Fibroblast of the conjunctiva (primary cell): ENCODE measurements at places on chromosomes 2 and 18.

DNA sequence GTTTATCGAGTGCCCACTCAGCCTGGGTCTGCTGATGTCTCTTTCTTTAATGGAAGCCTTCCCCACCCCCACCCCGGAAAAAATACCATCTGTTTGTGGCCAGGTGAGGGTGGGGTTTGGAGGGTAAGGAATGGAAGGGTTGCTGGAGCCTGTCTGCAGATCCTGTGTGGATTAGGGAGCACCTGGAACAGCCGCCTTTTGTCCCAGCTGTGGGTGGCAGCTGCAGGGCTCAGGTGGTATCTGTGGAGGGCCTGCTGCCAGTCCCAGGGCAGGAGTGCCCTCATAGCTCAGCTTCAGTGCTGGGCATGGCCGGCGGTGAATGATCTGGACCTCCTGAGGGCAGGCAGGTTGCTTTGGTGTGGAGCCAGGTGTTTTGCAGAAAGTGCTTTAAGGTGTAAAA is 45.3 kb downstream of the IMPA2 start:
- DNase-seq = no peak

GRCh38 chr18:22311301-22311700 is 106.4 kb downstream of the CTAGE1 start:
- no peak for DNase-seq

- DNase-seq = no peak
Measured at GRCh38 chr2:8244639-8245038, 437.2 kb upstream of the ID2 start.

DNA sequence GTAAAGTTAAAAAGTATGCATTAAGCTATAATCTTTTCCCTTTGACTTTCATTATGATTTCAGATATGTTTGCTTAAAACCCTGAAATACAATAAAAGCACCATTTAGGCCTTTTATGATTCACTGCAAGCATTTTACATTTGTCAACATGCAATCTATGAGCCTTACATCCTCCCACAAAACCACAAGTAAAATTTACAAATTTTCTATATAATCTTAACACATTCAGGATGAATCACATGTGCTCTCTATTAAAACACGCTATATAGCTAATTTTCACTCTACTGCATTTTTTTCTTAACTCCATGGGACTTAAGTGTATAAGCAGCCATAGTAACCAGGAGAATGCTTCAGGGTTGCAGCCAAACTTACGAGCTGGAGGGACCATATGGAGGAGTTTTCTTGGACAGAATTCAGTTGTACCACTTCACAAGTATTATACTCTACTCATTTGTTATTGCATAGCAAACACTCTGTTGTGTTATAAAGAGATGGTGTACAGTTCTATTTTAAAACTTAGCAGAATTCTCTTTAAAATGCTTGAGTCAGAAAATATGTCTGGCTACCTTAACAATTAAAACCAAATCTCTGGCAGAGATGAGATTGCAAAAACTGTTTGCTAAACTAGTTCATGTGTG is 293.2 kb downstream of the ALK start:
- DNase-seq = no peak

GRCh38 chr2:43950383-43951008 is 45.3 kb downstream of the LRPPRC start:
- peak; percentile 13 for DNase-seq

DNA sequence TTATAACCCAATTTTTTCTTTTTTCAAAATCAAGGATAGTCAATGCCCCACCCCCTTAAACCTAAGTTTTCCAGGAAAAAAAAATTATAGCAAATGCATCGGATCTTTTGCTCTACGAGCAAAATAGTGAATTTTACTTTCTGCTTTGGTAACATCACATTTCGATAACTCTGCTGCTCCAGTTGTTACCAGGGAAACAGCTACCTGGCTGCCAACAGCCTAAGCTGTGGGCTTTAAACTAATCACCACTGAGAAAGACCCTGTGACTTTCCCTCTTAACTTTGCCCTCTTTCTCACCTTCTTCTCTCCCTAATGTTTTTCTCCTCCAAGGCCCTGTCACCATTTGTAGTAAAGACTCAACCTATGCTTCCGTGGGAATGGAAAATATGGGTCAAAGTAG is 145.5 kb downstream of the ABCA12 start:
- no peak for DNase-seq

GRCh38 chr2:176826984-176827668 is 385.5 kb upstream of the HNRNPA3 start:
- DNase-seq = no peak

- DNase-seq = no peak
Measured at GRCh38 chr2:150599889-150600288, 112.4 kb upstream of the RND3 start.

GRCh38 chr2:47799031-47799609 is 16.2 kb downstream of the MSH6 start:
- no peak for DNase-seq

- DNase-seq = peak; percentile 59
Measured at GRCh38 chr2:158745067-158745865, 49.9 kb upstream of the DAPL1 start.

- no peak for DNase-seq
Measured at GRCh38 chr2:127640082-127641072, 5.6 kb upstream of the GPR17 start.

GRCh38 chr2:62175728-62176127 is 20.2 kb upstream of the B3GNT2 start:
- peak; percentile 27 for DNase-seq

GRCh38 chr18:60870261-60871153 is 462.7 kb upstream of the CDH20 start:
- no peak for DNase-seq

GRCh38 chr2:16209799-16210198 is 269.4 kb downstream of the MYCN start:
- DNase-seq = no peak

DNA sequence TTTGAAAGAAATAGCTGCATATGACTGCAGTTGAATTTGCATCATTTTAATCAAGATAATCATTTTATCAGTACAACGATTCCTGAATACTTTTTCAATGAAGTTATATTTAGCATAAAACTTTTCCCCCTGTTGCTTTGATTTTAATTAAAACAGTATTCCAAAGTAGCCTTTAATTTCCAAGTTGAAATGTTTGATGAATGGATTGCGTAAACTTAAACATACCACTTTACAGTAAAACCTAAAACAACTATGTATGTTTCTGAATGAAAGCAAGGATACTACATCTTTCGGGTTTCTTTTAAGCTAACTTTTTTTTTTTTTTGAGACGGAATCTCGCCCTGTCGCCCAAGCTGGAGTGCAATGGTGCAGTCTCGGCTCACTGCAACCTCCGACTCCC is 1.4 kb downstream of the SPAST start:
- no peak for DNase-seq

- DNase-seq = no peak
Measured at GRCh38 chr2:15556311-15556930, 4.7 kb downstream of the NBAS start.

DNA sequence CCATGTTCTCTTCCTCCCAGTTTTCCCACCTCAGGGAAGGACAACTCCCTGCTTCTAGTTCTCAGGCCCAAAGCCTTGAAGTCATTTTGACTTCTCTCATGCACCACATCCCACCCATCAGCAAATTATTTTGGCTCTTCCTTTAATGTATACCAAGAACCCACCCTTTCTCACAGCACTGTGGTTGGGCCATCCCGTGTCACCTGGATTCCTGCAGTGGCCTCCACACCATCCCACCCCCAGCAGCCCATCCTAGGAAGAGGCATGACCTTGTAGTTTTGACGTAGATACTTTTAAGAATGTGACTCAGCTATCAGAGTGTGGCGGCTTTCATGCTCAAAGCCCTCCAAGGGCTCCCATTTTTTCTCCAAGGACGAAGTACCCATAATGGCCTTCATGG is 25.6 kb upstream of the CCDC68 start:
- no peak for DNase-seq

DNA sequence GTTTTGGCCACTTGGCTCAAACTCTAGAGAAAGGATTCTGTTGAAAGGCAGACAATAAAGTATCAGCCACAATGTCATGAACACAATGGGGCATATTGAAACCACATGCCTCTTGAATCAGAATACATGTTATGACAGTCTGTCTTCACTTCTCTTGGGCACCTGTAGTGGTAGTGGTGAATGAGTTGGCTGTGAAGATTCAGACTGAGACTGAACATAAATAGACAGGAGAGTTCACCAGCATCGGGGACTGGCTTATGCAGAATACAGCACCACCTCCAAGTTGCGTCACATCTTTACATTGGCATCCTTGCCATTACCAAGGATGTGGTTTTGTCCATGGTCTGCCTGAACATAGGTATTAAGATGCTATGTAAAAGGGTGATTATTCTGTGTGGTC is 336.8 kb downstream of the MYCN start:
- DNase-seq = no peak

- DNase-seq = no peak
Measured at GRCh38 chr18:59196161-59196725, 23.7 kb upstream of the GRP start.

GRCh38 chr2:156464106-156464505 is 27.9 kb downstream of the GPD2 start:
- no peak for DNase-seq

DNA sequence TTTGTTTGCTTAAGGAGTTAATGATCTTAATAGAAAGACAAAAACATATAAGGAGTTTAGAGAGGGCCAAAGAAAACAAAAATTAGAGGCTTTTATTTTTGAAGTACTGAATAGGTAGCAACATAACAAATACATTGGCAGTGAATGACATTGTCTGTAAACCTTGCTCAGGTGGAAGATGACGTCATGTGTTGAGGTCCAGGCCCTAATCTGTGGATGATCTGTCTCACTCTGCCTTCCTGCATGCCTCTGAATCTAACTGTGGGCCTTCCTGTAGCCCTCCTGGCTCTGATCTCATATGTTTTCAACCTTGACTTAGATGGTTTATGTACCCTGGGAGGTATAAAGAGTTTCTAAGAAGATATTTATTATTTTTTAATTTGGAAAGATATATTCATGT is 58.1 kb upstream of the DYNAP start:
- DNase-seq = no peak

GRCh38 chr2:3535794-3536681 is 16.7 kb upstream of the ADI1 start:
- DNase-seq = peak; percentile 48

DNA sequence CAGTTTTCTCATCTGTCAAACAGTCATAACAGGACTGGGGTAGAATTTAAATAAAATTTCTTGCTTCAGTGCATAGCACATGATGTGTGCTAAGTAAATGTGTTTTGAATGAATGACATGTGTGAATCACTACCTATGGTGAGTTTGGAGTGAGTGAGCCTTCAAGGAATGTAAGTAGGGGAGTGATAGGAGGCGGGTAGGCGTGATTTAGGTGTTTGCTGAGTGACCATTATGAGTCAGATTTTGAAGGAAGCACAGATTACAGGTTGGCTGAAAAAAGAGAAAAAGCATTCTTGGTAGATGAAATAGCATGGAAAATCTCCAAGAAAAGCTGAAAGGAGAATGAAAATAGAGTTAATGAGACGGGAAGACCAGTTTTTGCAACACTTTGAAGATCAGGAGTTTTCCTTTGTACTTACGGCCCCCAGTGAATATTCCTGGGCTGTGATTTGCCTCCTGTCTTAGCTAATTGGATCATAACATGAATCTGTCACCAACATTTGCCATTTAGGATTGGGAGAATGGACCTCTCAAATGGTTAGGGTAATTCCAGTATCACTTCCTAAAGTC is 136.9 kb upstream of the GATA6 start:
- peak; percentile 12 for DNase-seq

DNA sequence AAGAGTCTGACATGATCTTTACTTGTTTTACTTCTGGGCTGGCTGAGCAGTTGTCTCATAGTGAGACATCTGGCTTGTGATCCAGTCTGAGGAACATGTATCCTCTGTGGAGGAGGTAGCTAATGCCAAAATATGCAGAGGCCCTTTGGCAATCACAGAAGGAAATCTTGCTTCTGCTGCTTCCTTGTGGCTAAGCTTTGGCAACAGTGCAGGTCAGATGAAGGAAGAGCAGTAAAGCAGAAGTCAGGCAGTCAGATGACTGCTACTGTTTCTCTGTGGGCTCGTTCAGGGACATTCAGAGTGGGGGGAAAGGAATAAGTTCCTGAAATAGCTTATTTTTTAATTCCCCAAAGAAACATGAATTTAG is 22.3 kb downstream of the DOK1 start:
- DNase-seq = peak; percentile 80

DNA sequence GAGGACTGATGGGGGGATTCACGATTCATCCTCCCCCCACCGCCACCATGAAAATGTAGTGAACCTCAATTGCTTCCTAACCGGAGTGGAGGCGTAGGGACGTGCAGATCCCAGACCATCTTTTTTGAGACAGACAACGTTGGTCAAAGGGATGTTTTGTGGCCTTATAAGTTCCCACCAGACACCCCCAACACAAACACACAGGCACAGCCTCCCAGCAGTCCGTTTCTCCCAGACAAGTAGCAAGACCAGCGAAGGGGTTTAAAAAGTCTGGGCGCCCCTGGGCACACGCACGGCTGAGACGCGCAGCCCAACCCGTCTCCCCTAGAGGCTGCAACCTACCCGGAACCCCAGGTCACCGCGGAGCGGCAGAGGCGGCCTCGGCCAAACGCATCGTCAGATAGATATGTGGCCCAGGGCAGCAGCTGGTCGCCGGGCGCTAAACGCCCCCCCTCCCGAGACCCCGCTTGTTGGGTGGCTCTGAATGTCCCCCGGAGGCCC is 1.3 kb downstream of the GBX2 start:
- DNase-seq = no peak

DNA sequence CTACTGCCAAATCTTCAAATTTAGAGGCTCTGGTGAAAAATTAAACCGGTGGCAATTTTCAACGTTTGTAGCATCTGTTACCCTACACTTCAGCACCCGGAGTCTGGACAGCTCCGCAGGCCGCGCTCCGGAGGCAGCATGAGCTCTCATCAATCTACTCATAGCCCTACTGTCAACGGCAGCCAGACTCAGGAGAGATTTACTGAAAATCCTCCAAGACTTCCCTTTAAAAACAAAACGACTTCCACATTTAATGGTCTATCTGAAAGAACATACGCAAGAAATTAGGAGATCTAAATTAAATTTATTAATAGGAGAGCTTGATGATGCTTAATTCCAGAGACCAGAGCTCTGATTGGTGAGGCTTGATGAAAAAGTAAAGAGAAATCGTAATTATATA is 970 bp upstream of the ADCYAP1 start:
- no peak for DNase-seq

DNA sequence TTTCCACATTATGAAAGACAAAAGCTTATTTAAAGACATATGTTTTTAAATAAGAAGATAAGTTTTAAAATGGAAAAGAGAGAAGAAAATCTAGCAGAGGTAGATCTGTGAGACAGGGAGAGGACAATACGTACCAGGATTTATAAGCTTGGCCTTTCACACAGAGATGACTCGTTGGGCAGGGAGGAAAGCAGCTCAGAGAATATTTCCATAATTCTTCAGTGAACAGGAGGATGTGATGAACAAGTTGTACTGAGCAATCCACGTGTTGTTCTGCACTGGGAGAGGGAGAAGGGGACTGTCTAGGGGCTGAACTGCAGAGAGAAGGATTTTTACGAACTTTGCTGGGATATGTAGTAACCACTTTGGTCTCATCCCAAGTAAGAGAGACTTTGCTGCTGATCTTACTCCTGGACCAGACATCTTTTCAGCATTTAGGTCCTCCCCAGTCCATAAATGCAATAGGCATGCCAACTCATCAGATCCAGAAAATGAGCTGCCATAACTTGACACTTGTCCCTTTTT is 162.5 kb upstream of the SETBP1 start:
- no peak for DNase-seq

GRCh38 chr2:155301221-155301620 is 602.7 kb downstream of the KCNJ3 start:
- no peak for DNase-seq

- DNase-seq = no peak
Measured at GRCh38 chr2:112048887-112049286, 6.2 kb upstream of the TMEM87B start.
